ENCODE measurements at places on chromosomes 7 and 10. TPM values are rescaled to one million over a fixed set of nuclear protein-coding genes. Genes with fewer than 3 reads are reported as not detected.

LAMB1 gene
- not detected for total RNA-seq

SLC18A3 gene
- total RNA-seq = not detected

PRPS1L1 gene
- total RNA-seq = not detected

KCNMA1 gene
- total RNA-seq = not detected

LIPM gene
- not detected for total RNA-seq

GBX1 gene
- total RNA-seq = not detected

WDR86 gene
- total RNA-seq = 0.43 TPM

TSPAN33 gene
- 3.3 TPM for total RNA-seq

STEAP2 gene
- total RNA-seq = not detected

CLRN3 gene
- not detected for total RNA-seq

DNAJC2 gene
- 51.5 TPM for total RNA-seq

DNA sequence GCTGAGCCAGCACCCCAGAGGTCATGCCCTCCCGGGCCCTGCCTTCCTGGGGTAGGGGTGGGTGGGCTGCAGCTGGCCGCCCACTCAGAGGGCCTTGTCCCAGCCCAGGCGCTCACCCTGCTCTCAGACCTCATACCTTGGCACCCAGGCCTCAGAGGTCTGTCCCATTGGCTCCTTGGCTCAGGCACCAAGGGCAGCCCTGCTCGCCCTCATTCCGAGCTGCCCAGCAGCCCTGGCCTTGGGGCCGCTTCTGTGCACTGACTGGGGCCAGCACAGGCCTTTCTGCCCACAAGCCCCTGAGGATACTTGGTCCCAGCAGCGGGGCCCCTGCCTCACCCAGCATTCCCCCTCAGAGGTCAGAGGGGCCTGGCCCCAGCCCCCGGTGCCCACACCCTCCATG, 34.3 kb downstream of the YKT6 start:
- DNase-seq = no peak
- no peaks in the 10 kb centered on the region for H3K27me3 ChIP-seq
- H3K36me3 ChIP-seq = no peaks in the 10 kb centered on the region
- no peaks in the 10 kb centered on the region for H3K4me1 ChIP-seq
- H3K4me3 ChIP-seq = no peak overlapping the region

GRCh38 chr7:133696056-133696455, 431.1 kb upstream of the LRGUK start:
- no peak overlapping the region for H3K27ac ChIP-seq

- peaks cover 11% of the 10 kb centered on the region for H3K36me3 ChIP-seq
- H3K27me3 ChIP-seq = no peaks in the 10 kb centered on the region
- peak overlapping the region; percentile 28 for H3K27ac ChIP-seq
Observed at GRCh38 chr10:73076360-73077183, 20.1 kb downstream of the P4HA1 start.

- no peak for DNase-seq
- peaks cover 2% of the 10 kb centered on the region for H3K27me3 ChIP-seq
- H3K4me3 ChIP-seq = no peak overlapping the region
- H3K36me3 ChIP-seq = no peaks in the 10 kb centered on the region
Observed at GRCh38 chr10:58963101-58963534, 213.3 kb upstream of the PHYHIPL start.

GRCh38 chr7:157547611-157548010, 210.8 kb downstream of the DNAJB6 start:
- DNase-seq = no peak
- H3K27ac ChIP-seq = no peak overlapping the region
- H3K4me3 ChIP-seq = no peak overlapping the region
- H3K4me1 ChIP-seq = peaks cover 6% of the 10 kb centered on the region
- H3K36me3 ChIP-seq = no peaks in the 10 kb centered on the region

DNA sequence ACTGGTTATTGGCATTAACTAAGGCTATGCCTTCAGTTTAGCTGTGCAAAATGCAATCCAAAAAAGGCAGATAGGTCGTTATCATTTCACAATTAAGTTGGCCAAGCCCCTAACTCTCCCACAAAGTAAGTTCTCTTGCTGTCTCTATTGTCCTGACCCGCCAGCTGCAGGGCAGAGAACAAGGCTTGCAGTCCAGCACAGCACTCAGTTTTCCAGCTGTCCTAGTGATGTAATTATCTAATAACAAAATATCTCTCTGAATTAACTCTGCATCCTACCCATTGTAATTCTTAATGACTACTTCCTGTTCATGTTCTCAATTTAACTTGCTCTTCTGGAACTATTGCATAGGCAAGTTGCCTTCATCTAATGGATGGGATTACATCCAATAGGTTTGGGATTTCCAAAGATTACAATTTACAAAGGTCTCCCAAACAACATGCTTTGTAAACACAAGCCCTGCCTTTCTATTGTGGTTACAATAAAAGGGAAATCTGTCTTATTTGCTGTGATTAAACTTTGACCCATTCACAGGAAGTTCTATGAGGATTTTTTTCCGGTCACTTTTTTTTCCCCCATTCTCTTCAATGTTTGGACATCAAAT, 55.2 kb downstream of the CDK6 start:
- DNase-seq = no peak
- H3K27me3 ChIP-seq = no peaks in the 10 kb centered on the region
- peaks cover 61% of the 10 kb centered on the region for H3K4me1 ChIP-seq
- no peak overlapping the region for H3K27ac ChIP-seq
- H3K36me3 ChIP-seq = peaks cover 34% of the 10 kb centered on the region

DNA sequence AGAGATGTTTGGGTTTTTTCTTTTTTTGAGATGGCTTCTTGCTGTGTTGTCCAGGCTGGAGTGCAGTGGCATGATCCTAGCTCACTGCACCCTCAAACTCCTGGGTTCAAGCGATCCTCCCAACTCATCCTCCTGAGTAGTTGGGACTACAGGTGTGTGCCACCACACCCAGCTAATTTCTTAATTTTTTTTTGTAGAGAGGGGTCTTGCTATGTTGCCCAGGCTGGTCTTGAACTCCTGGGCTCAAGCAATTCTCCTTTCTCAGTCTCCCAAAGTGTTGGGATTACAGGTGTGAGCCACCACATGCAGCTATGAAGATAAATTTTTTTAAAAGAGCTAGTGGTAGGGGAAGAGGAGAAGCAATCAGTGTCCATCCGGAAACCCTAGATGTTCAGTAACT, 56.8 kb downstream of the CLIP2 start:
- H3K36me3 ChIP-seq = no peaks in the 10 kb centered on the region
- no peak overlapping the region for H3K27ac ChIP-seq
- no peaks in the 10 kb centered on the region for H3K27me3 ChIP-seq
- H3K4me3 ChIP-seq = no peak overlapping the region
- DNase-seq = no peak

DNA sequence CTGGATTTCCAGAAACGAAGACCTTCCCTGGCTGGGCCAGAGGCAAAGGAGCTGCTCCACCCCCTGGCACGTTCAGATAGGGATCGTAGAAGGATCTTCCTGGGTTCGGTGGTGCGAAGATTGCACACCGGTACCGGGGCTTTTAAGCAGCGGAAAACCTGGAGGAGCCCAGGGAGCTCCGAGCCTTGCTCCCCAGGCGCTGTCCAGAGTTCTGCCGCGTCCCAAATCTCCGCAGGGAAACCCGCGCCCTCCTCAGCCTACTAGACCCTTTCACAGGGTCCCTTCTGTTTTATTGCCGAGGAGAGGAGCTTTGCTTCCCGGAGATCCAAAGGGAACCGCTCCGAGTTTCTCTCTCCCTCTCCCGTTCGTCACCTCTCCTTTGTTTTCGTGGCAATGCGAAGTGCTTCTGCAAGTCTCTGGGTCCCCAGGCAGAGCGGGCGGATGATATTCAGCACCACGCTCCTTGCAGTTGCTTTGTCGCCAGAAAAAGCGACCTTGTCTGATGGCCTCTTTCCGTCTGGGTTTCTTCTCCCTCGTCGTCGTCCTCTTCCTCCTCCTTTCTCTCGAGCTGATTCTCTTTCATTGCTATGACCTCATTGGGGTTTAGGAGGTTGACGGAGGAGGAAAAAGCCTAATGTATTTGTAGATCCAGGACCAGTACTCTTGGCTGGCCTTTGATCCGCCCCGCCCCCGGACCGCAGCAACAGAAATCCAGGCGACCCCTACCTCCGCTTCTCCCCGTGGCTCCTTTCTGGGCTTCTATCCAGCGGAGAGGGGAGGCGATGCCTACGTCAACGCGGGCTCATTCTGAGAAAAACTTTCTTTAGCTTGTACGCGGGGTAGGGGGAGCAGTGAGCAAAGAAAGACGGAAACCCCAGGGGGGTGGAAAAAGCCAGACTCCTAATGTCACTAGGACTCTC, at the start of gene TMEM196:
Gene TMEM196 (minus strand): TSS at position 777 of the 920 bp plus-strand sequence. CDS start 921 bp downstream, outside the sequence.
- H3K27ac ChIP-seq = no peak within 1 kb of the TSS
- no peak within 1 kb of the TSS for H3K4me3 ChIP-seq
- no peak for DNase-seq
- H3K4me1 ChIP-seq = peaks cover 13% of the 10 kb centered on the region

DNA sequence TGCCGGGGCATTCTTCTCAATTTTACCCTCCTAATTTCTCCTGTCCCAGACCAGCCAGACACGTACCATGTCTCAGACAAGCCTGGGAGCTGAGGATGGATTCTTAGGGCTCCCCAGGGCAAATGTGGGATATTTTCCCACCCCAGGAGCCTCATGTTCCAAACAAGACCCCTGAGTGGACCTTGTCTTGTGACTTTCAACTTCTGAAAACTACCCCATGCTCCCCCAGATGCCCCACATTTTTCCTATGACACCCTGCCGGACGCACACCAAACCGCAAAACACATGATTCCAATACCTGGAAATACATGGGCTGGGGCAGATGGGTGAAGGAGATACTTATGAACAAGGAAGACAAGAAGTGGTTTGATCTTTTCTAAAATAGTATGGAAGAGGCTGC, 874 bp downstream of the GIMAP5 start:
- H3K4me3 ChIP-seq = peak overlapping the region; percentile 87
- peaks cover 53% of the 10 kb centered on the region for H3K36me3 ChIP-seq
- no peaks in the 10 kb centered on the region for H3K27me3 ChIP-seq
- no peak for DNase-seq
- peak overlapping the region; percentile 97 for H3K27ac ChIP-seq
- peaks cover 72% of the 10 kb centered on the region for H3K4me1 ChIP-seq

DNA sequence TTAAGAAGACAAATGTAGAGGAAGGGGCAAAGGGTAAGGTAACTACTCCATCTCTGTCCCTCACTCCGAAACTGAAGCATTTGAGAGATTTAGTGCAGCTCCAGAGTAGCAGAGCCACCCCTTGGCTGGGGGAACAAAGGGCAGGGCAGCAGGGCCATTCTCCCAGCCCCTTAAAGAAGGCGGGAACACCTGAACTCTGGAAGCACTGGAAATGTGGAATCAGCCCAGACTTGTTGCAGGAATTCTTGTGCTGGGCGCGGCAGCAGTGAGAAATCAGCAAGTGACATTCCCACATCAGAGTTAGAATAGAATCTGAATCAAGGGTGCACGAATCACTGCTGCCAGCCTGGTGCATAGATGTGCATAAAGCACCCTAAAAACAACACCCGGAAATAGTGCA, 34.4 kb upstream of the GRM8 start:
- DNase-seq = no peak
- no peaks in the 10 kb centered on the region for H3K4me1 ChIP-seq
- H3K4me3 ChIP-seq = no peak overlapping the region
- H3K27me3 ChIP-seq = peaks cover 5% of the 10 kb centered on the region

DNA sequence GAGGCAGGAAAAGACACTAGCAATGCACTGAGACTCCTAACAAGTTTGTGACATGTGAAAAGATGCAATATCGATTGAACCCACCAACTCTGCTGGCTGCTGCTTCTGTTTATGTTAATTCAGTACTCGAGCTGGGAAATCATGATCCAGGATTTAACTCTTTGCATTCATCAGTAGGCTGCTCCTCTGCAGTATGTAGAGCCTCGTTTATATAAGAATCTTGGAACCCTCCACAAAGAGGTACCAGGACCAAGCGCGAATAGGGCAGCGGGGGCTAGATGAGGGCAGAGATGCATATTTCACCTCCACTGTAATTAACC, 7.8 kb downstream of the PRKAG2 start:
- H3K4me1 ChIP-seq = peaks cover 13% of the 10 kb centered on the region
- no peak overlapping the region for H3K27ac ChIP-seq
- H3K36me3 ChIP-seq = no peaks in the 10 kb centered on the region
- no peak overlapping the region for H3K4me3 ChIP-seq
- H3K27me3 ChIP-seq = no peaks in the 10 kb centered on the region

GRCh38 chr10:35347899-35348608, 11.7 kb downstream of the CCNY start:
- no peaks in the 10 kb centered on the region for H3K27me3 ChIP-seq
- H3K4me3 ChIP-seq = no peak overlapping the region
- H3K27ac ChIP-seq = no peak overlapping the region
- peaks cover 76% of the 10 kb centered on the region for H3K4me1 ChIP-seq
- peaks cover 2% of the 10 kb centered on the region for H3K36me3 ChIP-seq

DNA sequence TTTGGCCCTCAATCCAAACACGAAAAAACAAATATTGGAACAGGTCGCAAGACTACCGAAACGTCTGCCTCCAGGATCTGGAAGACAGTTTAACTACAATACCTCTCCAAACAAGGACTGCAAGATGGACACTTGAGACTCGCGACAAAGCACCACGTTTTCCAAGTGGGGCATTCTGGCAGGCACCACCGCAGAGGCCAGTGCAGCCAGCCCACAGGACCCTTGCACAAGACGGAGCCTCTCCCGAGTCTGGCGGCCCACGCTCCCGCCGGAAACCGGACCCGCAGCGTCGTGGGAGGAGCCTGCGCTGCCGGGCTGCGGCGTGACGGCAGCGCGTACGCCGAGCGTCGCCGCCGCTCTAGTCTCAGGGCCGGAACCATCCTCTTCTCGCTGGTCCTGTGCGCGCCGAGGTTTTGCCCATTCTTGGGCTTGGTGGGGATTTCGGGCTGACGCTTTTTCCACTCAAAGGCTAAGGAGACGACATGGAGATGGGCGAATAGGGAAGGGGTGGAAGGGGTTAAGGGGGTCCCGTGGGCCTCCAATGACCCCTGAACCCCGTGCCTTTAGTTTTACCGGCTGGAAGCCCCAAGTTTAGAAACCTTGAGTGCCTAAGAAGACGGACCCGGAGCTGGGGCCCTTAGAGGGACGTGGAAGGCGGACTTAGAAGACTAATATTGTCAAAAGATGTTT, at the start of gene ORC5:
Gene ORC5 (minus strand): TSS at position 283 of the 690 bp plus-strand sequence. CDS start 109 bp downstream, at position 174.
- H3K4me1 ChIP-seq = peaks cover 38% of the 10 kb centered on the region
- peaks cover 15% of the 10 kb centered on the region for H3K36me3 ChIP-seq
- peaks cover 16% of the 10 kb centered on the region for H3K27me3 ChIP-seq
- peak; percentile 86 for DNase-seq
- peak within 1 kb of the TSS; percentile 96 for H3K4me3 ChIP-seq

- no peaks in the 10 kb centered on the region for H3K36me3 ChIP-seq
- no peak overlapping the region for H3K4me3 ChIP-seq
- H3K27ac ChIP-seq = no peak overlapping the region
- H3K27me3 ChIP-seq = peaks cover 76% of the 10 kb centered on the region
- DNase-seq = no peak
Observed at GRCh38 chr7:157016024-157016351, 5.5 kb upstream of the MNX1 start.

- no peak overlapping the region for H3K4me3 ChIP-seq
- no peaks in the 10 kb centered on the region for H3K4me1 ChIP-seq
- no peaks in the 10 kb centered on the region for H3K27me3 ChIP-seq
- no peak for DNase-seq
Observed at GRCh38 chr7:40842641-40843040, 707.8 kb downstream of the SUGCT start.

GRCh38 chr10:79111427-79111826, 42.7 kb downstream of the ZMIZ1 start:
- no peaks in the 10 kb centered on the region for H3K27me3 ChIP-seq
- no peak overlapping the region for H3K4me3 ChIP-seq
- peaks cover 35% of the 10 kb centered on the region for H3K4me1 ChIP-seq
- no peak for DNase-seq
- H3K27ac ChIP-seq = no peak overlapping the region

GRCh38 chr10:3095373-3096139, 28.2 kb downstream of the PFKP start:
- no peaks in the 10 kb centered on the region for H3K27me3 ChIP-seq
- DNase-seq = peak; percentile 80
- peaks cover 53% of the 10 kb centered on the region for H3K36me3 ChIP-seq
- peak overlapping the region; percentile 87 for H3K27ac ChIP-seq
- H3K4me1 ChIP-seq = peaks cover 74% of the 10 kb centered on the region
- peak overlapping the region; percentile 17 for H3K4me3 ChIP-seq

Data from activated CD4-positive, alpha-beta memory T cell treated with anti-CD3 and anti-CD28 coated beads for 36 hours (primary cell).